ENCODE measurements at places on chromosomes 12 and 14.
A peak's percentile ranks its signal among the peaks of the same experiment; 100 is the strongest.

GRCh38 chr14:50156111-50156510 lies 39.7 kb upstream of the VCPKMT start:
- DNase-seq: no peak

DNA sequence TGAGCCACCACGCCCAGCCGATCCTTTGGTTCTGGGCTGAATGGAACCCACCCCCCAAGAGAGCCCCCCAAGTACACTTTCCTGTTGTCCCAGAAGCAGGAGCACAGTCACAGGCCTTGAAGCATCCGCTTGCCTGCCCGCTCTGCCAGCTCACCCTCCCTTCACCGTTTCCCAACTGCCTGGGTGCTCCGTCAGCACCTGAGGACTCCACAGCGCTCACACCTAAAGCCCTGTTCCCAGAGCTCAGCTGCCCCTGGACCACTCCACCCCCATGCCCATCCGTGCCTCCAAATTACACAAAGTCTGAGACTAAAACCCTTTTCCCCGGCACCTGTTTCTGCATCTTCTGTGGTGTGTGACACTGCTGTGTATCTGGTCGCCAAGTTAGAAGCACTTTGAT lies 44.3 kb upstream of the TRAF3 start:
- no peak for DNase-seq

DNA sequence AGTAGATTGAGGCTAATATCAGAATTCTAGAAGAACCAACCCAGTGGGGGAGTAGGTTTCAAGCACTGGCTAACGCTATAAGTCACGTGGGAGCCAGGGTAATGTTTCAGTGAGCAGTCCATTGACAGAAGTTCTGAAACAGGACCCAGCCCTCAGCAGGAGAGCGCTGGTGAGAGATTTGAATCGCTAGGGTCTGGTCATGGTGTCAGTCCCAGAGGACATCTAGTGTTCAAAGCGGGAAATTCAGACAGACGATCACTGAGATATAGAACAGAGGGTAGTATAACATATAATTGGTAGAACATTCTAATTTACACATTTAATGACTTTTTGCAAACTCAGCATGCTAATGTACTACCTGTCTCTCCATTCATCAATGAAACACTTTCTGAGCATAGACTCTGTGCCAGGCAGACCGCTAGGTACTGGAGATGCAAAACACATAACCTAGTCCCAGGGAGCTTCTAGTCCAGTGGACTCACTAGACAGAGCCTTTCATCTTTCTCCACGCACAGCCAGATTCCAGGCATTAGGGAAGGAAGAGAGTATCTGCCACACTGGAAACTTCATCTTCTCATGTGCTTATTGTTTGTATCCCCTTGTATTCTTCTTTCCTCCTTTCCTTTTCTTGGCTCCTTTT lies 35.4 kb upstream of the RNASE3 start:
- DNase-seq: peak; percentile 60

- DNase-seq: no peak
Observed at GRCh38 chr12:712172-712863, 40.1 kb upstream of the WNK1 start.

DNA sequence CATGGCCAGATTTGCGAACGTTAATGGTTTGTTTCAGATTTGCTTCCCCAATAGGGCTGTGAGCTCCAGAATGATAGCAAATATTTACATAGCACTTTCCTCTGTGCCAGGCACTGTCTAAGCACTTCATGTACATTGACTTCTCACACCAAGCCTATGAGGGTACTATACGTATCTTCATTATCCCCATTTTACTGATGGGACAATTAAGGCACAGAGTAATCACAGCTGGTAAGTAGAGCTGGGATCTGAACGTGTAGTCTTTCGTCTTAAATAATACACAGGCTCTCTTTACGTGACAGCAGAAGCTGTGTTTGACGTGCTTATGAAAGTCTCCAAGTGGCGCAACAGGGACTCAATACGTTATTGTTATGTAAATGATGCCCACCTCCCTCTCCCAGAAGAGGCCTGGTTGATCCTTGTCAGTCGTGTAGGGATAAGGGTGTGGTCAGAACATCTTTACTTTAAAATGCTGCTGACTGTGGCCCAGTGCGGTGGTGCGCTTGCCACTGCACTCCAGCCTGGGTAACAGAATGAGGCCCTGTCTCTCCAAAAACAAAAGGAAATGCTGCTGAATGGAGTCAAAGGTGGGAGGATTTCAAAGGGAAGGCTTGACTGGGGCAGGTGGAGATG lies 66.3 kb upstream of the TCL1B start:
- DNase-seq: no peak

GRCh38 chr12:65313719-65314317 lies 35.3 kb downstream of the MSRB3 start:
- DNase-seq: peak; percentile 33

GRCh38 chr12:76698316-76698715 lies 65.6 kb upstream of the ZDHHC17 start:
- DNase-seq: peak; percentile 39
